Left ventricle myocardium inferior (tissue), 1 donor: ENCODE measurements at places on chromosomes 5 and 9.

GRCh38 chr9:136093995-136094881, 851 bp downstream of the NACC2 start:
- DNase-seq = peak; percentile 88

- DNase-seq = no peak
These were observed 60.1 kb downstream of the PTPDC1 start for GRCh38 chr9:94144394-94144793.

GRCh38 chr5:80761176-80761575, 106.4 kb upstream of the DHFR start:
- no peak for DNase-seq

- DNase-seq = no peak
These were observed 76.8 kb upstream of the PCSK1 start for GRCh38 chr5:96509721-96510350.

DNA sequence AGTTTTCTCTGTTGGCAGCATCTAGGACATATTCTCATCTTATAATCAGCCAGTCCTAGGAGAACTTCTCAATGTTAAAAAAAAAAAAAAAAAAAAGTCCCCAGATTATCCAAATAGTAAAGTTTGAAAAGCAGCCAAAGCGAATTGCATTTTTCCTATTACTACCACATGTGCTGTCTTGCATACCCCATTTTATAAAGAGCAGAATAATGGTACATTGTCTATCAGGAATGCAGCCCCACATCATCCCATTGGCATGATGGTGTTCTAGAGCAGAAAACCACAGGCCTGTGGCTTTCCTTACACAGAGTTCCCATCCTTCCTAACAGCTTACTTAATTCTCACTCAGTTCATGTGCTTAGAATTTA, 381.6 kb downstream of the TMEM38B start:
- no peak for DNase-seq
